ENCODE measurements at places on chromosomes 5 and 9.
A peak's percentile ranks its signal among the peaks of the same experiment; 100 is the strongest.

GRCh38 chr9:135906291-135907005, 898 bp downstream of the CAMSAP1 start:
- peak; percentile 31 for DNase-seq

DNA sequence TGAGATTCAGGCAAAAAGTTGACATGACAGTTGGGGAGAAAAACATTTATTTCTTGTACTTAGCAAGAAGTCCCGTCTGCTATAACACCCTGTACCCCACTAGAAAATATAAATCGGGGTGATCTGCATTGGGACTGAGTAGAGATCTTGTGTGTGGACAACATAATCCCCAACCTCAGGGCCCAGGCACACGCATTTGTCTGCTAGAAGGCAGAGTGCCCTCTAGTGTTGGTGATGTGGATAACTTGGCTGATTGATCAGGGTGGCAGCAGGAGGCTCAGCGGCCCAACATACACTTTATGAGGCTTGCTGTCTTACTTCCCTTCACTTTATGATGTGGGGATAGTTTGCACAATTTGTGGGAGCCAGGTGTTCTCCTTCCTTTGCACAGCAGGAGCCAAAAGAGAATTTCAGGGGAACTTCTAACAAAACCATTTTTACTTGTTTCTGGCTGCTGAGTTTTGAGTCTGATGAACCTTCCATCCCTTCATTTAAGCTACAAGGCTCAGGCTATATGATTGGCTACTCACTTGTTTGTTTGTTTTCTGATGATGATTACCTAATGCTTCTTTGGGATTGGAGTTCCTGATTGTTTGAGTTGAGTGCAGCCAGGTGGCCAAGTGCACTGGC, 263.2 kb downstream of the DMAC1 start:
- peak; percentile 28 for DNase-seq

- no peak for DNase-seq
These were observed 183.6 kb upstream of the MAP3K1 start for GRCh38 chr5:56631719-56632118.

DNA sequence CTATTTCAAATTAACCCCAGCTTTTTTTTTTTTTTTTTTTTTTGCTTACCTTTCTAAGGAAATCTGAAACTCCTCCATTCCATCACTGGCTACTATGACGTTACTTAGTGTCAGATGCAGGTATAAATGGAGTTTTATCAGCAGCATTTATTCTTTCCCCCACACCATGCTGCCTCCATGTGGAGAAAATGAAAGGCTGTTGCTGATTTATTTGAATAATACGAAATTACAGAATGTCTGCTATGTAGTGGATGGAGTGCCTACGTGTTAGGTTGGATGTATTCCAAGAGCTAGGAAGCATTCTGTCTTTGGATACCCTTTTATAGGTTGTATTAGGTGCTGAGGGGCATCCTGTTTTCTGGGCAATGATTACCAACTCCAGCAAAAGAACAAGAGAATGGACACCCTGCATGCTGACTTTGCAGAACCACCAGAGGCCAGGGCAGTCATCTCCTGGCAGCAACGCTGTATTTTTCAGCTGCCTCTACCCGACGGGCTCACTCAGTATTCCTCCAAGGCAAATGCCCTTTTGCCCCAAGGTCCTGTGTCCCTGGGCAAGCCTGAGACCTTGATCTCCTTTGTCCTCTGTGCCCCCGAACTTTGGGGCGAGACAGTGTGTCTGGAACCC, 199.5 kb downstream of the ALDH1A1 start:
- no peak for DNase-seq

GRCh38 chr5:88691230-88691582, 191.8 kb downstream of the MEF2C start:
- no peak for DNase-seq

DNA sequence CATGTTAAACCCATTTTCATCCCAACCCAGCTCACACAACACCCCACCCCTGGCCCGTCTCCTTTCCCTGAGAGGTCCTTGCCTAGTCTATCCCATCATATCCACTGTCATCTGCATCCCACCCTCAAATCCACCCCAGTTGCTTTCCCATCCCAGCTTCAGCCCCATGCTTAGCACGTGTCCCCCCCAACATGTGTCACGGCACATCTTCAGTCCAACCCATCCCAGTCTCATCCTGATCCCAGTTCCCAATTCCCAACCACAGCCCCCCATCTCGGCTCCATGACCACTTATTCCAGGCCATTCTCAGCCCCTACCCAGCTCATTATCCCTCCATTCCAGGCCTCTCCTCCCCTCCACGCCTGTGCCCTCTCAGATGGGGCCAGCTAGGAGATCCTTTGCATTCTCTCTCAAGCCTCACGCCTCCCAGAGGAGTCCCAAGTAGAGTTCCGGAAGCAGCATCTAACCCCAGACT, 605 bp upstream of the DBN1 start:
- no peak for DNase-seq

- DNase-seq = no peak
These were observed 74.9 kb upstream of the NIPAL4 start for GRCh38 chr5:157384971-157385709.

DNA sequence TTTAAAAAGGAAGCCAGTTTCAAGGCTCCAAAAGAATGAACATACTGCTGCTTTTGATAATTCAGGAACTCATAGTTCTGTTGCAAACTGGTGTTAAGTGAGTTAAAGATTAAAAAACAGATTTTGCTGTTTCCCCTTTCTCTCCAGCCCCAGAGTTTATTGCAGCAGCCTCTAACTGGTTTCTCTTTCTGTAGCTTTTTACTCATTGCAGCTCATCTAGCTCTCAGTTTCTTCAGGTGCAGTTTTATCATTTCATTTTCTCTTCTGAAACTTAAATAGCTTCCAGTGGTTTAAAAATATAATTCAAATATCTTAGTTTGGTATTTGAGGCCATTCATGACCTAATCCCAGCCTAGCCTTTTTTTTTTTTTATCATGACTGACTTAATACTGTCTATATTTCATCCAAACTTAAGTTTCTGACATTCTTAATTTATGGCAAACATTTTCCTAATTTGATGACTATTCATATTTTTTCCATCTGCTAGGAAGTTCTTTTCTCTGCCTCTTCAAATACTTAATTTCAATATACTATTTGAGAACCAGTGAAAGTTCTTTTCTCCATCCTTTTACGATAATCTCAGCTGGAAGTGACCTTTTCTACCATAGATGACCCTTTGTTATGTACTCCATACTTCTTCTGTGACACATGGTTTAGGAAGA, 252.7 kb upstream of the GRIA1 start:
- no peak for DNase-seq

DNA sequence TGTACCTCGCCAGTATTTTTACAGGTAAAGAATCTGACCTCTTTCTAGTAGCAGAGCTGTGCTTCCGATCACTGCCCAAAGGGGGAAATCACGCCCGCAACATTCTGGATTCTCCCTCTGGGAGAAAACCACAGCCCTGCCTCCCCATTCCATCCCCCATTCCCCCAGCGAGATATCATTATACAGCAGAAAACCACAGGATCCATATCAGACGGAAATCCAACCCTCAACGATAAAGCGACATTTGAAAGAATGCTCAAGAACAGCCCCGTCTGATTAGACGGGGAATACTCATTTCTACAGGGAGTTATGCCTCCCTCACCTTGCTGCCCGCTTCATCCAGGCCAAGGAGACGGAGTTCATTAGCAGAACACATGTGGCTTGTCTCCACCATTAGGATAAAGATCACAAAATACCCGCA, 172.8 kb downstream of the COL23A1 start:
- DNase-seq = no peak

All from RPMI8226 (cell line).